ENCODE measurements at places on chromosomes 4 and X.

- DNase-seq: no peak
Observed at GRCh38 chr4:61041527-61041926, 158.6 kb upstream of the ADGRL3 start.

DNA sequence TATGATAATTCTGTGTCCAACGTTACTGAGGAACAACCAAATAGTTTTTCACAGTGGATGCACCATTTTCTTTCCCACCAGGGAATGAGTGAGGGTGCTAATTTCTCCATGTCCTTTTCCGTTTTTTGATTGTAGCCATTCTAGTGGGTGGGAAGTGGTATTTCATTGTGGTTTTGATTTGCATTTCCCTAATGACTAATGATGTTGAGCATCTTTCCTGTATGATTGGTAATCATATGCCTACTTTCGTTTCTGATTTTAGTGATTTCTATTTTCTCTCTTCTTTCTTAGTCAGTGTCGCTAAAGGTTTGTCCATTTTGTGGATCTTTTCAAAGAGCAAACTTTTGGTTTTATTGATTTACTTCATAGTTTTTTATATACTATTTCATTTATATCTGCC, 32.1 kb upstream of the TEX13D start:
- no peak for DNase-seq

GRCh38 chrX:150512461-150512901, 55.9 kb upstream of the MTM1 start:
- DNase-seq: no peak

GRCh38 chr4:8709050-8709728, 116.6 kb downstream of the CPZ start:
- no peak for DNase-seq

DNA sequence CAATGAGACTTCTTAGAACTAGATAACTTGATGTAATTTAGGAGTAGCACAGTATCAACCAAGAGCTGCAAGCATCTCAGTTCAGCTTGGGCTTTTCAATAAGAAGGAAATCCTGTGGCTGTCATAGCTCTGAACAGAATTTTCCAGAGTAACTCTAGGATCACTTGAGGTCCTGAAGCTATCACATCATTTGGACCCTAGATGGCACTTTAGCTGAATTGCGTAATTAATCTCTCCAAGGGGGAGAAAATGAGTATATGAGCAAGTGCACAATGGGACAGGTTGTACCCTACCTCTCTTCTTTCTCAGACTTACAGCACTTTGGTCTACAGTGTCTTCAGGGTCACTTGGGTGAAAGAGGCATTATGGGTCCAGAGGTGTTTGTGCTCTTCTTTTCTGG, 45.2 kb downstream of the SLC4A4 start:
- no peak for DNase-seq

- DNase-seq: no peak
Observed at GRCh38 chr4:181971973-181972372, 271.2 kb upstream of the TENM3 start.

DNA sequence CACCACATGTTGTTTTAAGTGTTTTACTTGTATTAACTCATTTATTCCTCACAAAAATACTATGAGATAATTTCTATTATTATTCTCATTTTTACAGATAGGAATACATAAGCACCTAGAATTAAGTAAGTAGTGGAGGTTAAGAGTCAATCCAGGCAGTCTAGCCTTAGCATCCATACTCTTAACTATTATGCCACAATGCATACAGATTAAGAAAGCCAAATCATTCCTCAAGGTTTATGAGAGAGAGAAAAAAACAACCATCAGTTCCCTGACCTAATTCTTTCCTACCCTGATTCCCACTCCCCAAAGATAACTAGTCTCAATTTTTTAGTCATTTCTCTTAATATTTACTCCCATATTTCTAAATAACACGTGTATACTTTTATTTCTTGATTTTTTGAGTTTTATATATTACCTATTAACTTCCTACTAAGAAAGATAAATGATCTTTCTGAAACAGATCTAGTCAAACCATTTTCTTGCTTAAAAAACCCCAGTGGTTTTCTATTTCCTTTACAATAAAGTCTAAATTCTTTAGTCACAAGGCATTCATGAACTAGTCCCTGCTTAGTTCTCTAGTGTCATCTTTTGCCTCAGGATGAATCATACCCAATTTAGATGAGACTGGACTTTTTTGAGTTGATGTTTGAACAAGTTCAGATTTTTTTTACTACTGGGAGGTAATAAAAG, 16.0 kb downstream of the UBA6 start:
- no peak for DNase-seq

GRCh38 chr4:85391071-85391470, 83.9 kb upstream of the ARHGAP24 start:
- DNase-seq: no peak

- DNase-seq: no peak
Observed at GRCh38 chr4:165331359-165331758, 3.9 kb downstream of the MSMO1 start.

DNA sequence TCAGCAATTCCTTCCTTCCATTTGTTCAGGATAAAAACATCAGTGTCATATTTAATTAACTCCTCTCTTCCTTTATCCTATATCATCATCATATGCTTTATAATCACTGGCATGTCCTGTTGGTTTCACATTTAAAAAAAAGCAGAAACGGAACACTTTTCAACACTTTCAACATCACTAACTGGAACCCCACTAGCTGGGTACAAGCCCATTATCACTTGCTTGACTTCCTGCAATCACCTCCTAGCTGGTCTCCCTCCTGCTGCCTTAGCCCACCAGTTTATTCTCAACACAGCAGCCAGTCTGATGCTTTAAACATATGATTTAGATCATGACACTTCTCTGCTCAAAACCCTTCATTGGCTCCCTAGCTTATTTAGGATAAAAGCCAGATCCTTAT, 116.4 kb upstream of the LSM6 start:
- no peak for DNase-seq
